ENCODE measurements at places on chromosomes 16 and 17. TPM values are rescaled to one million over a fixed set of nuclear protein-coding genes. Genes with fewer than 3 reads are reported as not detected.
A peak's percentile ranks its signal among the peaks of the same experiment; 100 is the strongest.

SEPHS2 gene
- total RNA-seq = 30.3 TPM

VPS35 gene
- 58.7 TPM for total RNA-seq

DOC2B gene
- 18.0 TPM for total RNA-seq

TMIGD1 gene
- not detected for total RNA-seq

DNA sequence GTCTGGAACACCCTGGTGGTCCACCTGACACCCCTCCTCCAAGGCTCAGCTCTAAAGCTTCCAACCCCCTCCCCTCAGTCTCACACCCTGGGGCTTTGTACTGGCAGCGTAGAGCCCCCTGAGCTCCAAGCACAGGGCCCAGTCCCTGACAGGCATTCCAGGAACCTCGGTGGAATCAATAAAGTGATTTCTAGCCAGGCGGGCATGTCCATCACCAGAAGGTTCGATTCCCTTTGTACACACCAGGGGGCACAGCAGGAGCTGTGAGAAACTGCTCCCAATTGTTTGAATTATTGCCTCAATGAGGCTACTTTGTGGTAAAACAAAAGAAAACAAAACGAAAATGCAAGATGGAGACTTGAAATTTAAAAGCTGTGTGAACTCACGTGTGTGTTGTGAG is 51.8 kb downstream of the SMPD3 start:
- H3K27ac ChIP-seq = no peak overlapping the region
- no peaks in the 10 kb centered on the region for H3K27me3 ChIP-seq
- DNase-seq = no peak
- H3K36me3 ChIP-seq = no peaks in the 10 kb centered on the region
- H3K4me1 ChIP-seq = no peaks in the 10 kb centered on the region

- no peak overlapping the region for H3K4me3 ChIP-seq
- no peaks in the 10 kb centered on the region for H3K27me3 ChIP-seq
- H3K27ac ChIP-seq = no peak overlapping the region
- DNase-seq = no peak
- no peaks in the 10 kb centered on the region for H3K36me3 ChIP-seq
- no peaks in the 10 kb centered on the region for H3K4me1 ChIP-seq
These were observed 118.1 kb upstream of the CACNG3 start for GRCh38 chr16:24138024-24138423.

DNA sequence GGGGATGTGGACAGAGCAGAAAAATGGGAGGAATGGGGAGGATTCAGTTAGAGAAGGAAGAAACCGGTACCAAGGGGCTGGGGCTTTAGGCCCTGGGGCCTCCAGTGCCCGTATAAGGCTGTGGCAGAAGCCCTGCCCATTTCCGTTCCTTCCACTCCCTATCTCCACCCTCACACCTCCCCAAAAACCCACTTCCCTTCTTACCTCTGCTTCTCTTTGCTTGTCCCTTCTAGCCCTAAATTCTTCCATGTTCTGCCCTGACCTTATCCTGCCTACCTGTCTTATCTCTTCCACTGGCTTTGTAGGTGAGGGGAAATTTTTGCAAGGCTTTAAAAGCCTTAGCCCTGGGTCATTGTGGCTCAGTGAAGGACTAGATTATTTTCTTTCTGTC is 4.1 kb downstream of the RNF167 start:
- no peak overlapping the region for H3K4me3 ChIP-seq
- peaks cover 57% of the 10 kb centered on the region for H3K36me3 ChIP-seq
- no peaks in the 10 kb centered on the region for H3K27me3 ChIP-seq
- peaks cover 61% of the 10 kb centered on the region for H3K4me1 ChIP-seq

GRCh38 chr17:1557355-1558095 is 5.1 kb downstream of the PITPNA start:
- no peak for DNase-seq
- peaks cover 47% of the 10 kb centered on the region for H3K4me1 ChIP-seq
- H3K36me3 ChIP-seq = peaks cover 41% of the 10 kb centered on the region
- no peaks in the 10 kb centered on the region for H3K27me3 ChIP-seq

- H3K4me3 ChIP-seq = no peak overlapping the region
- no peak overlapping the region for H3K27ac ChIP-seq
- no peaks in the 10 kb centered on the region for H3K27me3 ChIP-seq
These were observed 6.2 kb upstream of the BCAS3 start for GRCh38 chr17:60671482-60671881.

DNA sequence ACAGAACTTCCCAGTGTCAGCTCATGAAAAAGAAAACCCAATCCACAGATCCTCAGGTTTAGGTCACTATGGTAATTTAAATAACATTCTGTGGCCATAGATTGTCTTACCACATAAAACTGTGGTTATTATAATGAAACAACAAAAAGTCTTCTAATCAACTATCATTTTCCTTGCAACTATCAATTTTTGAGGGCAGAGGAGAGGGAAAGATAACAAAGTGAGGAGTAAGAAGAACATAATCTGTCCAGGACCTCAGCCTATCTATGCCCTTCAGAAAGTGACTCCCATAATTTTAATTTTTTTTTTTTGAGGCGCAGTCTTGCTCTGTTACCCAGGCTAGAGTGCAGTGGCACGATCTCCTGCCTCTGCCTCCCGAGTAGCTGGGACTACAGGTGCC is 4.0 kb upstream of the GGNBP2 start:
- no peaks in the 10 kb centered on the region for H3K27me3 ChIP-seq
- no peak overlapping the region for H3K4me3 ChIP-seq
- no peaks in the 10 kb centered on the region for H3K36me3 ChIP-seq

DNA sequence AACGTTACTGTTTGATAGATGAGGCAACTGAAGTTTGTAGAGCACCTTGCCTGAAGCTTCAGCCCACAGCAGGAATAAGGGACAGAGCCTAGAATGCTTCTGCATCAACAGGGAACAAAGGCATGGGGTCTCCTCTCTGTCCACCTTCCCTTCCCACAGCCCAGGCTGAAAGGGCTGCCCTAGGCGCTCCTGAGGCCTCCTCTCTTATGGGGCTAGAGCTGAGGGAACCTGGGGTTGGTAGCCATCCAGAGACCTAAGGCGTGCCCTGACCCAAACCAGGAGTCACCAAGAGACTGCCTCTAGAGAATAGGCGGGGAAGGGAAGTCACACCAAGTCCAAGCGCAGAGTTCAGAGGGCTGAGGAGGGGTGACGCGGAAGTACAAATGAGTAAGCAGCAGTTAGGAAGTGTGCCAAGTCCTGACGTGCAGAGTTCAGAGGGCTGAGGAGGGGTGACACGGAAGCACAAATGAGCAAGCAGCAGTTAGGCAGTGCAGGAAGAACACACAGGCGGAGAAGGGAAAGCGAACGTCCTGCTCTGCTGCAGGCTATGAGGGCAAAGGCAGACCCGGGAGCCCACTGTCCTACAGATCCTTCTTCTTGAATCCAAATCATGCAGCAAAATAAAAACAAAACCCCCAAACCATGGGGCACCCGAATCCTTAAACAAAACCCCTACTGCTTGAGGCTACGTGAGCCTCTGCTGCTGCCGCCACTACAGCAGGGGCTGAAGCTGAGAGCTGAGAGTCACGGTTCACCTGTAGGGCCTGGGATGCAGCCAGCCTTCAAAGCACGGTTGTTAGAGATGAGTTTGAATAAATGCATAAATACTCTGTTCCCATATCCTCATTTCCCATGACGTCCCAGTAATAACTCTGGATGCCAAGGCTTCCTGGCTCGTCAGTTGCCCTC is 2.7 kb upstream of the SPG7 start:
- H3K4me1 ChIP-seq = peaks cover 38% of the 10 kb centered on the region
- no peaks in the 10 kb centered on the region for H3K27me3 ChIP-seq
- H3K4me3 ChIP-seq = no peak overlapping the region
- H3K27ac ChIP-seq = peak overlapping the region; percentile 70

GRCh38 chr16:68257906-68258800 is 6.2 kb upstream of the SLC7A6 start:
- H3K36me3 ChIP-seq = peaks cover 64% of the 10 kb centered on the region
- H3K27ac ChIP-seq = peak overlapping the region; percentile 73
- DNase-seq = no peak

- no peak overlapping the region for H3K4me3 ChIP-seq
- no peaks in the 10 kb centered on the region for H3K36me3 ChIP-seq
- peaks cover 35% of the 10 kb centered on the region for H3K4me1 ChIP-seq
- H3K27ac ChIP-seq = peak overlapping the region; percentile 47
- H3K27me3 ChIP-seq = no peaks in the 10 kb centered on the region
- no peak for DNase-seq
These were observed 155.7 kb downstream of the CMIP start for GRCh38 chr16:81600275-81600674.

GRCh38 chr17:57982452-57983170 is 5.4 kb downstream of the VEZF1 start:
- peak overlapping the region; percentile 97 for H3K27ac ChIP-seq
- H3K36me3 ChIP-seq = peaks cover 36% of the 10 kb centered on the region
- no peaks in the 10 kb centered on the region for H3K27me3 ChIP-seq
- peak overlapping the region; percentile 15 for H3K4me3 ChIP-seq
- peaks cover 45% of the 10 kb centered on the region for H3K4me1 ChIP-seq
- DNase-seq = no peak

DNA sequence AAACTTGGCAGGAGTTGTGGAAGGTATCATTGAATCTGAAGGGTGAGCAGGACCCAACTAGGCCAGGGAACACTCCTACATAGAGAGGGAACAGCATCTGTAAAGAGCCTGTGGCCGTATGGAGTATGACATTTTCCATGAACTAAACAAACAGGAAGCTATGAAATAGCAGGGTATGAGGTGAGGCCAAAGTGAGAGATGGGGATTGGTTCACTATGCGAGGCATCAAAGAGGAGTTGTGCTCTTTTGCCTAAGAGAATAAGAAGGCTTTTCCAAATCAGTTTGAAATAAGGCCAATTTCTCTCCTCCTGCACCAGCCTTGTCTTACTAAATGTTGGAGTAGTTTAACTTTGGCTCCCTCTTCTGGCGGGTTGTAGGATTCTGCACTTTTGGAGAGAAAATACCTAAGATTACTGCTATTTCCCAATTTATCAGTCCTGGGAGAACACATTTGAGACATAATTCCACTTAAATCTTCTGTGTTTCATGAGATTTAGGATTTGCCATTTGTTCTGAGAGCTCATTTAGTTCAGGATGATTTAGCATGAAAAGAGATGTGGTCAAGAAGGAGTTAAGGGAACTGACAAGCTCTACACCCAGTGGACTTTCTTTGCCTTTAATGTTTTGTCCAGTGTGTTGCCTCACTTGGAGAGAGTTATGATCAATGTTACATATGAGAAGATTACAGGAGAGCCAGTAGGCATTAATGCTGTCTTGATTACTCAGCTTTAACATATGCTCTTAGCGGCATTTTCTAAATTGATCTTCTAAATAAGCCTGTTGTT is 55.4 kb downstream of the TNRC6C start:
- H3K27ac ChIP-seq = no peak overlapping the region
- H3K36me3 ChIP-seq = peaks cover 45% of the 10 kb centered on the region
- no peak overlapping the region for H3K4me3 ChIP-seq
- H3K27me3 ChIP-seq = no peaks in the 10 kb centered on the region
- H3K4me1 ChIP-seq = peaks cover 14% of the 10 kb centered on the region

GRCh38 chr17:6870841-6871240 is 39.3 kb upstream of the TEKT1 start:
- DNase-seq = no peak
- H3K4me3 ChIP-seq = no peak overlapping the region
- H3K27me3 ChIP-seq = peaks cover 4% of the 10 kb centered on the region
- H3K4me1 ChIP-seq = no peaks in the 10 kb centered on the region
- no peak overlapping the region for H3K27ac ChIP-seq
- H3K36me3 ChIP-seq = no peaks in the 10 kb centered on the region

GRCh38 chr17:57484826-57485565 is 228.7 kb downstream of the MSI2 start:
- H3K4me3 ChIP-seq = no peak overlapping the region
- peaks cover 78% of the 10 kb centered on the region for H3K4me1 ChIP-seq
- DNase-seq = no peak

GRCh38 chr16:70520612-70521297 is 2.6 kb downstream of the COG4 start:
- H3K4me3 ChIP-seq = no peak overlapping the region
- peaks cover 24% of the 10 kb centered on the region for H3K4me1 ChIP-seq
- no peak for DNase-seq
- no peaks in the 10 kb centered on the region for H3K27me3 ChIP-seq
- no peak overlapping the region for H3K27ac ChIP-seq
- H3K36me3 ChIP-seq = peaks cover 14% of the 10 kb centered on the region
